Activated T-cell treated with anti-CD3 and anti-CD28 coated beads, Interleukin-2, amount 50 U/mL, for 72 hours (primary cell): ENCODE measurements at places on chromosomes 11 and 22. TPM values are rescaled to one million over a fixed set of nuclear protein-coding genes. Genes with fewer than 3 reads are reported as not detected.

DNA sequence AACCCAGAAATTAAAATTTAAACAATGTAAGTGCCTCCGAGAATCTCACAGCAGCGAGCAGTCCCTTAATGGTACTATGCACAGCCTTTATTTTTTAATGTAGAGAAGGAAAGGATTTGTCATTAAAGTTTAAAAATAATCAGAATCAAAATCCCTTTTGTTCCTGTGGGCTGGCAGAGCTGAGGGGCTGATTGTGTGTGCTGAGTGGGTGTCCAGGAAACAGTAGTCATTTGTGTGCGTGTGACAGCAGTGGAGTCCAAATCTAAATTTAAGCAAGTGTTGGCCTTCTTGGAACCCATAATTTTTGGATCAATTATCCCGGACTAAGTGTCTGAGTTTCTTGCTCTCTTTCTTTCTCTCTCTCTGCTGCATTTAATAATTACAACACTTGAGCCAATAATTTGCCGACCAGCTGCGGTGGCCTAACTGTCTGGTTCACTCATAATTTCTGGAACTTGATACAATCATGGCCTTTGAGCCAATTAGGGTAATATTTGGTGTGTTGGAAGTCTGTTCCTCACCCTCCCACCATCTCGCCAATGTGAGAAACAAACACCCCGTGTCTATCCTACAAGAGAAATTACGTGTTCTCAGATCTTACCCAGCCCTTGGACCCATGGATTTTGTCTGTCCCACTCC is 528.0 kb downstream of the SOX6 start:
- DNase-seq = no peak

DNA sequence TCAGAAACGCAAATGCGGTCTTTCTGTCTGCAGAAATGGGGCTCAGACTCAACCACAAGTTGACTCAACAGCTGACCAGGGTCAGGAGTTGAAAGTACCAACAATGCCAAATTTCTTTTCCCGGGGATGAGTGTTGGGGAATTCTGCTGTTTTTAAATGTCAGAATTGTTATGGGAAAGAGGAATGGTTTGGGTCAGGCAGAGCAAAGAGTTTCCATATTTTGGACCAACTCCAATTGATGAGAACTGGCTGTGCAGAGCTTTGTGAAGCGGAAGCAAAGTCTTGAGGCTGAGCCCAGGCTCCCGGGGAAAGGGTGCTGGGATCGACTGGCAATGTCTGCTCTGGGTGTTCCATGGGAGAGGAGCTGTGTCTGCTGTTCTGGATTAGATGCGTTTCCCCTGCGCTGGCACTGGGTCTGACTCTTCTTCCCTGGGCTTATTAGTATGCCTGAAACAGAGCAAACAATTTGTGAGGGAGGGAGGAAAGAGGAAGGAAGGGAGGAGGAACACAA is 36.2 kb downstream of the TXN2 start:
- DNase-seq = no peak

GRCh38 chr22:24444729-24445466 is 17.5 kb downstream of the ADORA2A start:
- no peak for DNase-seq

DNA sequence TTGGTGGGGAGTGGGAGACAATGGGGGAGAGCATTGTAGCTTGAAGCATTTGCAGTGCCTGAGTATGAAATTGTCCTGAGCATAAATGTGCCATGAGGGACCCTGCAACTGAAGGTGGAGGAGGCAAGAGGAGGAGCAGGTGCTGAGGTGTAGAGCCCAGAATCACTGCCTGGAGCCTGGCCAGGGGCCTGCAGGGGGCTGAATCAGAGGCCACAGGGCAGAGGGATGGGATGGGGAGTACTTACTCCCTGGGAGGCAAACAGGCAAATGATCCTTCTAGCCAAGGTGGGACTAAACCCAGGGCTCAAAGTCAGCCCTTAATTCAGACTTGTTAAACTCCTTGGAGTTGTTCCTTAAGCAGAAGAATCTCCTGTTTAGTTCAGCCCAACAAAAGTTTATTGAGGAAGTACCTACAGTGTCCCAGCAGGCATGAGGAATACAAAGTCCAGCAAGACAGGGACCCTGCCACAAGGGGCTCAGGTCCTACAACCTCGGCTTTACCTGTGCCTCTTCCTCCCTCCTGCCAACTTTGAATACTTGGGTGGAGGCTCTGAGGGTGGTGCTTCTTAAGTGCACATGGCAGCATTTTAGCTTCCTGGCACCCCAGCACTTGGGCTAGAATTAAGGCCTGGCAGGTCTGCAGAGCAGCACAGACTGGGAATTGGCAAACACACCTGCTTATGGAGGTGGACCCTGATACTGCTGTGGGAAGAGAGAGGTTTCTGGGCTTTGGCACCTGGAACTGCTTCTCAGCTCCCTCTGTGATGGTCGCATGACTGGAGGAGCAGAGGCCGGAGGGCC is 20.0 kb downstream of the MICAL2 start:
- DNase-seq = no peak

GRCh38 chr22:30192427-30192826 is 54.1 kb downstream of the LIF start:
- no peak for DNase-seq

GRCh38 chr22:41845380-41846267 is 12.7 kb downstream of the SREBF2 start:
- DNase-seq = no peak

Gene FAM180B
- 0.24 TPM for total RNA-seq

Gene SMDT1
- 103 TPM for total RNA-seq
